ENCODE measurements at places on chromosomes 4 and X.

GRCh38 chr4:141630854-141631253, 5.5 kb upstream of the IL15 start:
- no peak for DNase-seq
- no peak overlapping the region for H3K4me3 ChIP-seq
- H3K36me3 ChIP-seq = no peaks in the 10 kb centered on the region

DNA sequence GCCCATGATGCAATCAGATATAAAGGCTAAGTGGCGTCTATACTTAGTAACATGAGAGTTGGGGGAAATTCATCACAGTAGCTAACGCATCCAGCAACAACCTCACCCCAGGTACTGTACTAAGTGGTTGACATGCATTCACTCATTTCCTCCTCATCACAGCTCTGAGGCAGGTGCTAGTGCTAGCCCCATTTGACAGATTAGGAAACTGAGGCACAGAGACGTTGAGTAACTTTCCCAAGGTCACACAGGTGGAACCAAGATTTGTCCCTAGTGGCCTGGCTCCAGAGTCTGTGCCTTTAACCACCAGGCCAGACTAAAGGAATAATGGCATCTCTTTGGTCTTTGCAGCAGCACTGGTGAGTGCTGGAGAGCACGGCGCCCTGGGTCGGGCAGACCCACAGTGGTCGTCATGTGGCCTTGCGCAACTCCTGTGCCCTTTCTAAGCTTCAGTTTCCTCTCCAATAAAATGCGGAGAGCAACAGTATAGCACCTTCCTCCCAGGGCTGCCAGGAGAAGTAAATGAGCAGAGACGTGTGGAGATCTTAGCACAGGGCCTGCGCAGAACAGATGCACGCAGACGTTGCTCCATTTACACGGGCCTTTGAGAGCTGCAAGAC, 186.4 kb downstream of the BCOR start:
- H3K27ac ChIP-seq = no peak overlapping the region
- H3K27me3 ChIP-seq = no peaks in the 10 kb centered on the region
- H3K4me3 ChIP-seq = no peak overlapping the region
- H3K4me1 ChIP-seq = peaks cover 3% of the 10 kb centered on the region
- no peaks in the 10 kb centered on the region for H3K36me3 ChIP-seq

- no peak overlapping the region for H3K4me3 ChIP-seq
- H3K27ac ChIP-seq = no peak overlapping the region
- peaks cover 18% of the 10 kb centered on the region for H3K4me1 ChIP-seq
- H3K36me3 ChIP-seq = no peaks in the 10 kb centered on the region
- DNase-seq = no peak
These were observed 124.9 kb downstream of the IRF2 start for GRCh38 chr4:184349283-184350039.

- H3K4me1 ChIP-seq = no peaks in the 10 kb centered on the region
- no peak overlapping the region for H3K4me3 ChIP-seq
- no peaks in the 10 kb centered on the region for H3K27me3 ChIP-seq
- no peaks in the 10 kb centered on the region for H3K36me3 ChIP-seq
- no peak overlapping the region for H3K27ac ChIP-seq
- no peak for DNase-seq
These were observed 206.9 kb downstream of the AR start for GRCh38 chrX:67750694-67751093.

GRCh38 chr4:80500613-80501012, 165.1 kb downstream of the CFAP299 start:
- H3K4me1 ChIP-seq = no peaks in the 10 kb centered on the region
- no peak overlapping the region for H3K27ac ChIP-seq
- no peaks in the 10 kb centered on the region for H3K36me3 ChIP-seq
- no peak overlapping the region for H3K4me3 ChIP-seq
- no peaks in the 10 kb centered on the region for H3K27me3 ChIP-seq
- no peak for DNase-seq

DNA sequence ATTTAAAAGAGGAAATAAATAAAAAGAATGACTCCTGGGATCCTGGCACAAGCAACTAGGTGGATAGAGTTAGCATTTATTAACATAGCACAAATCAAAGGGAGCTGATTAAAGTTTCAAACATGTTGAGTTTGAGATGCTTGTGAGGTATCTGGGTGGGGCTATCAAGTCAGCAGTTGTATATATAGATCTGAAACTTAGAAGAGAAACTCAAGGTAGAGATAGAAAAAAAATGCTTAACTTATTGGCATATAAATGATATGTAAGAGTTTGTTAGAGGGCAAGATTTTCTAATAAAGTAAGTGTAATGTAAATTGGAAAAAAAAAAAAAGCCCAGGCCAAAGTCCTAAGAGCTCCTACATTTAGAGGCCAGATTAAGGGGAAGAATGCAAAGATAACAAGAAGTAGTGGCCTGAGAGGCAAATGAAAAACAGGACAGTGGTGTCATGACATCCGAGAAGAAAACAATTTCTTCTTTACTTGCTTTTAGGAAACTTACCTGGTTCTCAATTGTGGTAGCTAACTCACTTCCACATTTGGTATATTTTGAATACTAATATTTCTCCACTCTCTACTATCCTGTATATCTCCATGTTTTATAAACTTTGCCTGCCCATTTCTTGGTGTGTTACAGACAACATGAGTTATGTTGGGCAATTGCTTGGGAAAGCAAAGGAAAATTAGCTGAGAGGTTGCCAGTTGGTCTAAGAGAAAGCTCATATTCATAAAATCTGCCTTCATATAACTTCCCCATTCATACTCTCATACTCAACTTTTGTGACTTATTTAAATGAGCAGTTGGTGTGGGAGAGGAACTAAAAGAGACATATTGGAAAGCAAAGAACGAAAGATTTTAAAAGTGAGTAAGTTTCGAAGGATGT, 169.2 kb downstream of the PARM1 start:
- H3K27ac ChIP-seq = no peak overlapping the region
- H3K4me3 ChIP-seq = no peak overlapping the region
- no peaks in the 10 kb centered on the region for H3K36me3 ChIP-seq
- DNase-seq = no peak

GRCh38 chrX:83771664-83772063, 89.3 kb upstream of the CYLC1 start:
- no peaks in the 10 kb centered on the region for H3K36me3 ChIP-seq
- no peak overlapping the region for H3K27ac ChIP-seq
- no peak for DNase-seq

DNA sequence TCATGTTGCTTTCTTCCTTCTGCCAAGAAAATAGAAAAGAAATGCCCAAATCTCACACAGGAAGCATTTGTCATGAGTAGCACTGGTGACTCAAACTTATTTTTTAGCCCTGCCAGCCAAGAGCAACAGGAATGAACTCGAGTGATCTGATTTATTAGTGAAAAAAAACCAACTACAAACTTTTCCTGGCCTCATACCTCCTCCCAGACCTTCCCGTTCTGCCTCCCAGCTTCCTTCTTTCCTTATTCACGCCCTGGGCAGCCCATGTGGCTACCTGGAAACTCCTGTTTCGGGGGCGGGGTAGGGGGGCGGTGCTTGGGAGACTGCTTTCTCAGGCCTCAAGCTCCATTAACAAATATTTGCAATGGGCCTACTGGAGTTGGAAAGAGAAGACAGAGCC, 178.5 kb downstream of the NHS start:
- no peaks in the 10 kb centered on the region for H3K27me3 ChIP-seq
- H3K27ac ChIP-seq = no peak overlapping the region
- H3K36me3 ChIP-seq = no peaks in the 10 kb centered on the region

DNA sequence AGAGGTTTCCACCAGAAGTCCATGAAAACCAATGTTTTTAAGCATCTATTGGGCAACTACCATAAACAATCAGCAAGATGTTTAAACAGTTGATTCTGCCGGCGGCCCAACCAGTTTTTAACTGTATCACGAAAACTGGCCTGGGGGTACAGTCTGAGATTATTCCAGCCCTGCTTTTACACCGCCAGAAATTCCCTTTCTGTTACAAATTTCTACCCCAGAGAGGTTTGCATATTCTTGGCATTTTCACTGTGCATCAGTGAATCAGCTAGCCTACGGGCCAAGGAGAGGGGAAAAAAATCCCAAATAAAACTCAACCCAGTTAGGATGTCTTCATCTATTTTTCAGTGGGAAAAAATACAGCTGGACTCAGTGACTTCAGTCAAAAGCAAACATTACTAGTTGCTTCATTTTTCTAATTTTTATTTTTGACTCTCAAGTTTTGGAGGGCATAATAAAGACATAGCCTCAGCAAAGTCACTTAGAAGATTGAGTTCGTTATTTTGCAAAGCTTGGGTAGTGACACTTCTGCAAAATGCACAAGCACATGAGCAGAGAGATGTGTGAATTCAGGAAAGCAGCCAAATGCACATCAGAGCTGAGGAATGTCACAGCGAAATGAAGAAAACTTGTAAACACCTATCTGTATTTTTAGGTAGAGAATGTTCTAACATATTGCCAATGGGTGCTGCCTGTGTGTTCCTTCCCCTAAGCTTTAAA, 167.8 kb upstream of the GK2 start:
- H3K27me3 ChIP-seq = no peaks in the 10 kb centered on the region
- H3K4me3 ChIP-seq = no peak overlapping the region
- DNase-seq = no peak
- no peaks in the 10 kb centered on the region for H3K36me3 ChIP-seq
- H3K4me1 ChIP-seq = peaks cover 9% of the 10 kb centered on the region

DNA sequence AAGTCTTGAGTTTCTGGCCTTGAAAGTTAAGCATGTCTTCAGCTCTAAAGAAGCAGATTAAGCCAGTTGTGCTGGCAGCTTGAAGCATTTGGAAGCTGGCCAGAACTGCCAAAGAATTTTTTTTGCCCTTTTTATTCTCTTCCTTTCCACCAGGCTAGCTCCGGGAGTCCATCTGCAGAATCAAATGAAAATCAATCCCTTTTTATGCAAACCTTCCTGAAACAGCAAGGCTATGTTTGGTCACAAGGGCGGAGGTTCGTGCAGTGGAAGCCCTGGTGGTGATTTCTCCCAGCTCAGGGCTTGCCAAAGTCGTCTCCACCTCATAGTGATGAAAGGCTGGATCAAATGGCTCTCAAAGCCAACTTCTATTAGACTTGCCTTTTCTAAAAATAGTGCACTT, 21.6 kb upstream of the C4orf54 start:
- no peaks in the 10 kb centered on the region for H3K4me1 ChIP-seq
- no peak for DNase-seq
- H3K27me3 ChIP-seq = no peaks in the 10 kb centered on the region
- H3K36me3 ChIP-seq = no peaks in the 10 kb centered on the region
- H3K27ac ChIP-seq = no peak overlapping the region

DNA sequence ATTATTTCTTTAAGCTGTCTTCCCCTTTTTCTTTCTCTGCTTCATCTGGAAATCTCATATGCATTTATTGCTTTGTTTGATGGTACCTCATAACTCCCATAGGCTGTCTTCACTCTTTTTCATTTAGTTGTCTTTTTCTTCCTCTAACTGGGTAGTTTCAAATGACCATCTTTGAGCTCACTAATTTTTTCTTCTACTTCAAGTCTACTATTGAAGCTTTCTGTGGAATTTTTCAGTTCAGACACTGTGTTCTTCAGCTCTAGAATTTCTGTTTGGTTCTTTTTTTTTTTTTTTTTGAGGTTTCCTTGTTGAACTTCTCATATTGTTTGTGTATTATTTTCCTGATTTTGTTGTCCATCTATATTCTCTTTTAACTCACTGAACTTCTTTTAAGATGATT, 23.0 kb downstream of the CASK start:
- H3K36me3 ChIP-seq = no peaks in the 10 kb centered on the region
- no peak overlapping the region for H3K27ac ChIP-seq
- DNase-seq = no peak
- H3K4me3 ChIP-seq = no peak overlapping the region

DNA sequence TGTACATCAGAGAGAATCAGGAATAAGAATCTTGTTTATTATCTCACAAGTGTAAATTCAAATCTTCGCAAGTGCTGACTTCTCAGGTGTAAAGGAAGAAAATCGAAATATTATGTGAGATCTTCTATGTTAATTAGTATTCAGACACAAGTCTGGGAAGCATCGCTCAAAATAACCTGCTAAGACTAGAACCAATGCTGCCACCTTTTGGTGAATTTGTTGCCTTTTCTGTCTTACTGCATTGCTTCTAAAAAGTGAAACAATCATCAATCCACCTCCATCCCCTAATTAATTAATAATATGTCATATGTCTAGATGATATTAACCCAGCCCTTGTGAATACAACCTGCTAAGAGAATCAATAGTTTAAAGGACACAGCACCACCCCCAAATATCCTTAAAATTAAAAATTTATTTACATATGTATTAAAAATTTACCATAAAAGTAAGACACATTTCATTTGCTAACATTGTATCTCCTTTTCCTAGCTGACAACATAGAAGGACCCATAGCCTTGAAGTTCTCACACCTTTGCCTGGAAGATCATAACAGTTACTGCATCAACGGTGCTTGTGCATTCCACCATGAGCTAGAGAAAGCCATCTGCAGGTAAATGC, 3.5 kb downstream of the EPGN start:
- no peaks in the 10 kb centered on the region for H3K27me3 ChIP-seq
- H3K36me3 ChIP-seq = no peaks in the 10 kb centered on the region
- H3K27ac ChIP-seq = no peak overlapping the region
- DNase-seq = no peak

All from vagina (tissue), 2 donors.